Epithelial cell of esophagus (primary cell): ENCODE measurements at places on chromosomes 7 and 10.

DNA sequence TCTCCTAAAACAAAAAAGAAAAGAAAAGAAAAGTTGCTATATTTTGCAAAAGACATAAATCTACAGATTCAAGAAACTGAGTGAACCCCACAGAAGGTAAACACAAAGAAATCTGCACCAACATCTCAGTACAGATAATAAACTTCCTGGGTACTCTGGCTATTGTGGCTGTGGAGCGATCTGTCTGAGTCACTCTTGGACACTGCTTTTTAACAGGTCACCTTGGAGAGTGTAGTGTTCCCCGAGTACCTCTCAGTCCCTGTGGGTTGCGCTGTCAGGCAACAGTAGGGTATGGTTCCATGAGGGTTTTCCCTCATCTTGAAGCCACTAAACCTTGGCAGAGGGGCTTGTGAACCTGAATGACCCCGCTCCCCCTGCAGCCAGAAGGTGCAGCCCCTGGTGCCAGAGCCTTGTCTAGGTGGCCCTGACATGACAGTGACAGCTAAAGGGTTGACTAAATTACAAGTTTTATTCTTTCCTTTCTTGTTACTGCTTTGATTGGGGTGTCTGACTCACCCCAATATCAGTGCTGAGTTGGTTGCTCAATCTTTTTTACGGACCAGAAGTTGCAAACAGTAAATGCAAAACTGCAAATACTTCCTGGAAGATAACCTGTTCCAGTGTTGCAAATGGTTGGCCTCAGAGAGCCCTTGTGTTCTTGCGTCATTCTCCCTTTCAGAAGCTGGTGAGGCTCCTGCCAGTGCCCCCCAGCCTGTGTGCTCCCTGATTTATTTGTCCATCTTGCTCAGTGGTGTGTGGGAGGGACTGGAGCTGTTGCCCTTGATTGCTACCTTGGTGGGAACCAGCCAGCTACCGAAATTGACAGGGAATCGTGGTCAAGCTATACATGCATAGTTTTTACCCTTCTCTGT is 30.6 kb downstream of the POR start:
- peak; percentile 88 for DNase-seq

DNA sequence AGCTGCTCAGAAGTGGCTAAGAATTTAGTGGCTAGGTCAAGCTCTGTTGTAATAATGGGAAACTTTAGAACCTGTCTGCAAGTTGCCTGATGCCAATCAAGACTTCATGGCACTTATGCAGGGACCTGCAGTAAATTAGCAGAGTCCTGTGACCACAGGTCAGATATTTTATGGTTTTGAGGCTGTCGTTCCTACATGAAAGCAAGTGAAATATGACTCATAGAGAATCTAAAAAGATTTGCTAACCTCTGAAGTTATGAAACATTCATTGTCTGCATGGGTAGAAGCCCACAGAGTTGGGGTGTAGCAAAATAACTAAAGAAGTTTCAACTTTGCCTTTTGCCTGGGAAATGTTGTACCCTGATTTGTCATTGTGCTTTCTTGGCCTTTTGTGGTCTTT is 32.3 kb downstream of the SLC39A12 start:
- peak; percentile 56 for DNase-seq

GRCh38 chr7:21140622-21141021 is 287.3 kb upstream of the SP4 start:
- peak; percentile 75 for DNase-seq

DNA sequence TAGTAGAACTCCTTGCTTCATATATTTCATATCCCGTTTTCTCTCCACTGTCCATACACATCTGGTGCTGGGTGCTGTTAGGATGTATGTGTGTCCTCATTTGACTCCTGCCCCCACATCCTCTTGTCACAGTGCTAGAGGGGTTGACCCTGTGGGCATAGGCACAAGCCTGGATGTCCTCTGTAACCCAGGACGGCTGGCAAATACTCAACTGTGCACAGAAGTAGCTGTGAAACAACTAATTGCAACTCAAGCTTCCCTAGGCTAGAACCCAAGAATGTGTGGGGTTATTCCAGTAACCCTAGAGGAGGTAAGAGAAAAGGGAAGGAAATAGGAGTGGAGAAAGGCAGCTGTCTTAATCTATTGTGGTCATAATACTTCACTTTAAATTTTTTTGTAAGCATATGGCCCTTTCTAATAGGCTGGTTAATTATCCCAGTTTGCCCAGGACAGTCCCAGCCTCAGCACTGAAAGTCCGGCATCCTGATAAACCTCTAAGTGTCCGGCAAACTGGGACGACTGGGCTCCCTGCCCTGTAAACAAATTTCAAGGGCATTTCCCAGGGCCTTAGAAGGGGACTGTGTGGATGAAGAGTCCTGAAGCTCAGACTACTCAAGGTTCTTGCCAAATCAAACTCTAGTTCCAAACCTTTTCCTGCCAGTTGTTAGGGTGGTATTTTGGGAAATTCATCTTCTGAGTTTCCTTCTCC is 283.2 kb upstream of the CELF2 start:
- no peak for DNase-seq

DNA sequence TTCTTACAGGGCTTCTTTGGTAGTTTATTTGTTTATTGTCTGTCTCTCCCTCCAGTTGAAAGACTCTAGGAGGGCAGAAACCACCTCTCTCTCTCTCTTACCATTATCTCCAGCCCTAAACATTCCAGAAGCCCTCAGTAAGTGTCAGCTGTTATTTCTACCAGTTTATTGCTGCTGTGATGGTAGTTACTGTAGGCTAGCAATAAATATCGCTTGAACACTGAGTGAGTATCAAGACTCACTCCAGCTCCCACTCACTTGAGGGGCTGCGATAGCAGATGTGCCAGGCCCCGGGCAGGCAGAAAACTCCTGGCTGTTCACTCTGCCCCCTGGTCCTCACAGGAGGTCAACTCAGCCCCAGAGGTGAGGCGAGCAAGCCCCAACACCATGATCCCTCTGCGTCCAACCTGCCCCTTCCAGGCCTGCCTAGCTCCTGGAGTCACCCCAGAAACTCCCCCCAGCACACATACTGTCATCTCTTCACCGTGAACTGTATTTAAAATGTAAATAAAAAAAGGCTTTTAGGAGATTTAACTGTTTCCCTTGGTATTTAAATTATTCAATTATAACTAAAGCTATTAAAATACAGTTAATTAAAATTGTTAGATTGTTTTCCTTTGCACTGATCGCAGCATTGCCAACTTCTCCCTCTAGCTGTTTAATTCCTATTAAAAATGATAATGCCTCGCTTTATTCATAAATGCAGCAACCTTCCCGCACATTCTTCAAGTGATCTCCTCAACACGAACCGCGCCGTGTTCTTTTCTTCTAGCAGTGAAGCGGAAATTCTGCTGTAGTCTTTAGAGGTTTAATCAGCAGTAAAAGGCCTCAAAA is 321.1 kb upstream of the ZMIZ1 start:
- no peak for DNase-seq

DNA sequence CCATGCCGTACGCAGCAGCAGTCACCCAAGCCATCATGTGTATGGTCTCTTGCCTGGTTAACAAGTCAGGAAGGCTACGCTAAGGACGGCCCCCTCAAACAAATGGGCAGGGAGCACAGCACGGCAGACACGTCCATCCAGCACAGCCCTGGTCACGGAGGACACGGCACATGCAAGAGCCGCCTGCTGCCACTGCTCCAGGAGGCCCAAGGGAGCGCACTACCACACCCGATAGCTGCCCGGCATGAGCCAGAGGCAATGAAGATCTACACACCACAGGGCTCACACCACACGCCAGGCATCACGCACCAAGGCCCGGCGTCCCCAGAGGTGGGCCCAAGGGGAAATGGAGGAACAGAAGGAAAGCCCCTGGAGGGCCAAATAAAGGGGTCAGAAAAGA is 134.2 kb downstream of the MAD1L1 start:
- no peak for DNase-seq

GRCh38 chr10:32051926-32052325 is 4.3 kb downstream of the KIF5B start:
- DNase-seq: peak; percentile 11

DNA sequence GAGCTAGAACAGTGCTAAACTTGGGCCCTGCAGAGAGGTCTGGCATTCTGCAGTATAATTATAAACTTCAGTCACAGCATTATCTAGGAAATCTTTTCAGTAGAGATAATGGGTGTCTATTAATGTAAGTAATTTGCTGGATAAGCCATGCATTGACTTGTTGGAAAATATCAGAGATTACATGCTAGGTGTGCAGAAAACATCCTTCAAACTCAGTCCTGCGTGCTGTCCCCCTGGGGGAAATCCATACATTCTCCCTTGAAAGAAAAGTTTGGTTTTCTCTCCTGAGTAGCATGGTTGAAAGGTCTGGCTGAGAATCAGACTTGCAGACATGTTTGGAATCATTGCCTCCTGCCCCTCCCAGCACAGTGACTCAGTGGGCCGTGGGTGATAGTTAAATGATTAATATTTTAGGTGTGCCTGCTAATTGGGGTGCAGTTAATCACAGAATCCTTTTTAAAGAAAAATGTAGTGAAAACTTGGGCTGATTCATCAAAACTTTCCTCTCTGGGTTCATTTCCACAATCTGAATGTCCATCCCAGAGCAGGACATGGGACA is 13.9 kb upstream of the PRXL2A start:
- DNase-seq: peak; percentile 64

DNA sequence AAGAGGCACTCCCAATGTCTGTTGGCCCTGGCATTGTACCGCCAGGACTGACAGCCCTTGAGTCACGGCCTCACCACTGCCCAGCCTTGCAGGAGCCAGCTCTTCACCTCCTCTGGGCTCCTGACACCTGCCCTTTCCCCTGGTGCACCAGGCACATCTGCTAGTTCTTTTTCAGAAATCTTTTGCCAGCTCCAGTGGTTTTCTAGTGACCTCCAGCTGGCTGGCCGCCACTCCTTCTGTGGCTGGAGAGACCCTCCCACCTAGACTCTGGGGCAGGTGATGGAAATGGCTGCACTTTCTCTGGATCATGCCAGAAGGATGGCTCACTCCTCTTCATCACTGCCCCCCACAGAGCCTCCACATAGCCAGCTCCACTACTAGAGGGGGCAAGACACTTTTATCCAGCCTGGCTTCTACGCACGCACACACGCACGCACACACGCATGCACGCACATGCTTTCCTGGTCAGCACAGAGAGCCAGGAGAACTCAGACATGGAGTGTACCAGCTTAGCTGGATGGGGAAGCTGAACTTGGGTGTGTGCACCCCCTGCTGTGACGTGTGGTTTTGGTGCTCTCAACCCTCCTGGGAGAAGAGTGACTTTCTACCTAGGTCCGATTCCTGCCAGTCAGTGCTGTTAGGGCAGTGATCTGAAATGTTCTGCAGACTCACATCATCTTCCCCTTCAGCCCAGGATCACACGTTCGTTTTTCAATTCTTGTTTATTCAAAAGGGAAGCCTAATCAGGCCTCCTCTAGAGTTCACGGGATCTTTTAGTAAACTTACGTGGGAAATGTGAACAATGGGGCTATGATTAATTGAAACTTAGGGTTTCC is 222.0 kb downstream of the PRPF18 start:
- no peak for DNase-seq

DNA sequence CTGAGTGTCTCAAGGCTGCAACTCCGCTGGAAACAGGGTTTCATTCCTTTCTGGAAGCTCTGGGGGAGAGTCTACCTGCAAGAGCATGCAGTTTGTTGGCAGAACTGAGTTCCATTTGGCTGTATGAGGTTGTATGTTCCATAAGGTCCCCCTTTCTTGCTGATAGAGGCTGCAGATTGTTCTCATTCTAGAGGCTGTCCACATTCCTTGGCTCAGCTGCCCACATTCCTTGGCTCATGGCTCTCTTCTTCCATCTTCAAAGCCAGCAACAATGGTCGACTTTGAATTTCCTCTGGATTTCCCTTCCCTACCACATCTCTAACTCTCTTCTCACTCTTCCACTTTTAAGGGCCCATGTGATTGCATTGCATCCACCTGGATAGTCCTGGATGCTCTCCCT is 147.3 kb upstream of the CDCA7L start:
- no peak for DNase-seq

GRCh38 chr7:135834266-135834665 is 85.7 kb upstream of the FAM180A start:
- DNase-seq: no peak

GRCh38 chr7:1737956-1738355 is 67.9 kb downstream of the ELFN1 start:
- DNase-seq: no peak

- DNase-seq: no peak
Measured at GRCh38 chr10:77716458-77717317, 79.1 kb upstream of the KCNMA1 start.

DNA sequence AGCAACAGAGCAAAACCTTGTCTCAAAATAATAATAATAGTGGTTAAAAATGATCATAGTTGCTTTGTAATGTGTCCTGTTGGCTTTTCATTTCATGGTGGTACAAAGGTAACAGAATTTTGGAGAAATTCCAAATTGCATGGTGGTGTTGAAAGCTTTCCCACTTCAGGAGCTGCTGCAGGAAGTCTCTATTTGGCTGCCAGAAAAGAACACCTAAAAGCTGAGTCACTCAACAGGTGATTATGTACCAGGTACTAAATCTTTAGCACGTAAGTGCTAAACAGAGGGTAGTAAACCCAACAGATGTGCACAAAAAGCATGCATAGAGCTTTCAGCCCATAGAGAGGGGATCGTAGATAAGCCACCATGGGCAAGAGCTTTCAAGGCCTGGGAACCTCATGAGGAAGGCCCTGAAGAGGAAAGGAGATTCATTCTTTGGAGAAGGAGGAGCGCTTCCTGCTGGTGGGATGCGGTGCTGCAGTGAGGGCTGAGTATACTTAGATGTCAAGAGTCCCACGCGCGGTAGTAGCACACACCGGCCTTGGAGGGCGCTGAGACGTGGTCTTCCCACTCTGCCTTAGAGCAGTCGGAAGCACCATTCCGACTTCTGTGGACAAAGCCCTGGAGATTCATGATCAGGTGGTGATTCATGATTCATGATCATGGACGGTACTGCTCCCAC is 118.7 kb downstream of the RALA start:
- DNase-seq: peak; percentile 79

DNA sequence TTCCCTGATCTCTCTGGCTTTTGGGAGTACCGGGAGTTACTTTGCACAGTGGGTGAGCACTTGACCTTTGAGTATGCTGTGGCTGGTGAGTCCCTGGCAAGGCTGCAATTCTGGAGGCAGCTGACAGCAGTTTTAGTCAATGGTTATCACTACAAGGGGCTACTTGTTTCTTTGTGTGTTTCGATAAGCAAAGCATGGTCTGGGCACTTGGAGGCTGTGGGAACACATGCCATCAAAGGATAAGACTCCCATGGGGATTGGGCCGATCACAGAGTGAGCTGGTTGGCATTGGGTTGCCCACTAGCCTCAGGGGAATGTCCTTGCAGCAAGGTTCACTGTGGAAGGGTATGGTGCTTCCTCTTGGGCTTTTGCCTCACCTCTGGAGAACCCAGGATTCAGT is 208.2 kb downstream of the SNX13 start:
- DNase-seq: no peak

- no peak for DNase-seq
Measured at GRCh38 chr10:128721963-128722445, 595.8 kb upstream of the MKI67 start.

GRCh38 chr7:85733169-85733915 is 546.5 kb upstream of the SEMA3D start:
- no peak for DNase-seq
